ENCODE measurements at places on chromosomes 6 and 20.

- DNase-seq, result no peak
Observed at GRCh38 chr6:105036351-105036750, 79.4 kb downstream of the LIN28B start.

GRCh38 chr20:12036142-12036541 is 118.4 kb downstream of the BTBD3 start:
- DNase-seq, result no peak

- peak; percentile 67 for DNase-seq
Observed at GRCh38 chr6:29653452-29654038, 3.3 kb upstream of the MOG start.

DNA sequence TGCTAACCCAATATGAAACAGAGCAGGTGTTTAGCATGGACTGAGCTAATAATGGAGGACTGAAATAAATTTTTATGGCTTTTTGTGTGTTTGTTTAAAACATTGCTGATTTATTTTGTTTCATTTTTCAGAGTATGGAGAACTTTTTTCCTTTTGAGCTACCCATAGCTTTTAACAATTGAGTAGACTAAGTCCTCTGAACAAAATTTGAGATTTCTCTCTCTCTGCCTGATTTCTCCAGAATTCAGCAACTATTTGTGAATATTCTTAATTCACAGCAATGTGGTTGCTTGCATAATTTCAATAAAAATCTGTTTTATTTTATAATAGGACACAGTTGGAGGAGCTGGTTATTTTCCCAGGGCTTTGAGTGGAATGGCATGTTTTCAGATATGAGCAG is 103.7 kb downstream of the TPBG start:
- DNase-seq, result no peak

- no peak for DNase-seq
Observed at GRCh38 chr6:146767632-146768031, 168.9 kb downstream of the ADGB start.

GRCh38 chr6:155883741-155884140 is 428.1 kb upstream of the NOX3 start:
- DNase-seq, result peak; percentile 4

DNA sequence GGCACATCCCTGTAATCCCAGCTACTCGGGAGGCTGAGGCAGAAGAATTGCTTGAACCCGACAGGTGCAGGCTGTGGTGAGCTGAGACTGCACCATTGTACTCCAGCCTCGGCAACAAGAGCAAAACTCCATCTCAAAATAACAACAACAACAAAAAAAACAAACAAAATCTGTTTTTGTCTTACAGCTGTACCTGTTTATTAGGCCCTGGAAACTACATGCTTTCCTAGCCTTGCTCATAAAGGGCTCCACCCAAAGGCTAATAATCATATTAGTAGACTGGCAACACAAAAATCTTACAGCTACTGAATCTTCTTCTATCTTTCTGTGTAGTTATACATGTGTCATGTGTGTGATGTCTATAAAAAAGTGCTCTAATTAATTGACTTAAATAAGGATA is 503.9 kb upstream of the EYS start:
- DNase-seq, result no peak

GRCh38 chr6:111551521-111552231 is 54.0 kb downstream of the TRAF3IP2 start:
- DNase-seq, result no peak

DNA sequence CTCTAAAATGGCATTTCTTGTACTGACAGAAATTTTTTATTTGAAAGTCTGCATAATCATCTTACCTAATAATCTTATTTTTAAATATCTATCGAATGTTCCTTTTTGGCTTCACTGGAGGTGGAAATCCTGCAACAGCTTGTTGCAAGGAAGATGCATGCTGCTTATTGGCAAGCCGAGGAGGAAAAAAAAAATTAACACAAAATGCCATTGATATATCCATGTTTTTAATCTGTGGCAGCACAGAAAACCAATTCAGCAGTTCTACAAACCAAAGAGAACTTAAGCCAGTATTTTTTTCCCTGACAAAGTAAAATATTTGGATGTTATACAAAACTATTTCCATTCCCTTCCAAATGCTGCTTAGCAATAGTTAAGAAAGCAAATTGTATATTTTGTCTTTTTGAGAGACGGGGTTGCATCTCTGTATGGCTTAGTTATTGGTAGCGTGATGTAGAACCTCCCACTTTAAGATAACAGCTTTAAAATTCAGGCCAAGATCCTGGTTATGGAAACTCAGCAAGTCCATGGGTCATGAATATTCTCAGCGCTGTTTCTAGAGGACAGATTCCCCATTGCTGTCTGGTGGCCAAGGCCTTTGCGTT is 231.4 kb downstream of the TMEM242 start:
- no peak for DNase-seq

DNA sequence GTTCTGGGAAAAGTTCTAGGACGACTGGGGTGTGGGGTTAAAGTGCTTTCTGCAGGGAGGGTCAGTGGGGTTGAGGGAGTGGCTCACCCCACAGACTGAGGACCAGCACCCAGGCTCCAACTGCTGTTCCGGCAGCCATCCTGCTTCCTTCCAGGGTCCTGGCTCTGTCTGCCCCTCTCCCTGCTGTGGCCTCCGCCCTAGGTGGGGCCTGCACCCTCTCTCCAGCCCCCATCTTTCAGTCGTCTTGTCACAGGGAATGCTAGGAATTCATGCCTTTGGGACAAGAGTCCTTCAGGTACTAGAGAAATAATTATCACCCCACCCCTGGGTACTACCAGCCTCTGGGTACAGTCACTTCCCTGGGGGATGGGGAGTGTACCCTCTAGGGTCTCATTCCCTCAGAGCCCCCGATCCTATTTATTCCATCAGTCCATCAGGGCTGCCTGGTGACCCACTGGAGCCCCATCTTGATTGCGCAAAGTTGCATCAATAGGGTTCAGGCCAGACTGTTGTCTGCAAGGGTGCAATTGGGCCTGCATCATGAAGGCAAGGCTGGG is at the start of gene AGER:
Gene AGER (minus strand): TSS at position 170 of the 557 bp plus-strand sequence. CDS start 31 bp downstream, at position 139.
- DNase-seq, result no peak

- DNase-seq, result no peak
Observed at GRCh38 chr6:13474787-13475186, 12.6 kb downstream of the GFOD1 start.

DNA sequence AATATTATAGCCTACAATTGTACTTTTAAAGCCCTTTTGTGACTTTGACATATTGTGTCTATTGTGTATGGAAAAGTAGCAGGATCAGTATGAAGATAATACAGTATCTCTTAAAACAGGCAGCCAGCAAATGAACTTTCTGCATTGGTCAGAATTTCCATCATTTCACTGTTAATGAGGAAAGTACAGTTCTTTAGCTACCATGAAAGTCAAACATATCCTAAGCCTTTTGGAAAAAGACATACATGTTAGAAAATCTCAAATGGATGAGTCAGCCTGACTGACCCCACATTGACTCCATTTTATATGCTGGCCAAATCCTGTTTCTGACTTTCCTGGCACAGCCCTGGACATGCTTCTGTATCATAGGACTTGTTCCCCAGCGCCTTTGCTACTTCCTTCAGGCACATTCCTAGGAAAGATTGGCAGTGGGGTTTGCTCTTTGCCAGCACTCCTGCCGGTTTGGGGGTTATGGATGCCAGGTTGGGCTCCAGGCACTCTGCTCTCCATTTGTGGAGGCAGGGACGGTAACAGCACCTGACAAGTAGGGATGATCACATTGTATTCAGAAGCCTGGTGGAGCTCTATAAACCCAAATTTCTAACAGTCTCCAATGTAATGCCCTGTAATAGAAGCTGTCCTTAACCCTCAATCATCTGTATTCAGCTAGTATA is 43.7 kb downstream of the TOP1 start:
- peak; percentile 79 for DNase-seq

GRCh38 chr6:3786141-3786540 is 34.6 kb upstream of the PXDC1 start:
- no peak for DNase-seq

- DNase-seq, result no peak
Observed at GRCh38 chr6:108763931-108764579, 84.2 kb upstream of the ARMC2 start.

DNA sequence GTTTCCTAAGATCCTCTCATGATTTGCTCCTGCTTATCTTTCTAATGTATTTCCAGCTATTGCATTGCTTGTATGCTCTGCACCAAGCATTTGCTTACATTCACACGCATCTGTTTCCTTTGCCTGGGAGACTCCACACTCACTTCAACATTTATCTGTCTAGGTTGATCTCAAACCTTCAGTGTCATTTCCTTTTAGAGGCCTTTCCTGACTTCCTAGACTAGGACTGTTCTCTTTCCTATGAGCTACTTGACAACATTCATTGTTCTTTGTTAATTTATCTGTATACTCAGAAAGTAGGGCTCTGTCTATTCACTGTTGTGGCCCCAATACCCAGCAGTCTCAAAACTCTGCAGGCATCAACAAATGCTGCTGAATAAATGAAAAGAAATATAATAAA is 84.4 kb downstream of the WASF1 start:
- DNase-seq, result no peak

GRCh38 chr20:3930265-3931206 is 41.3 kb downstream of the PANK2 start:
- no peak for DNase-seq

GRCh38 chr6:75183099-75183541 is 22.7 kb downstream of the COL12A1 start:
- peak; percentile 65 for DNase-seq

DNA sequence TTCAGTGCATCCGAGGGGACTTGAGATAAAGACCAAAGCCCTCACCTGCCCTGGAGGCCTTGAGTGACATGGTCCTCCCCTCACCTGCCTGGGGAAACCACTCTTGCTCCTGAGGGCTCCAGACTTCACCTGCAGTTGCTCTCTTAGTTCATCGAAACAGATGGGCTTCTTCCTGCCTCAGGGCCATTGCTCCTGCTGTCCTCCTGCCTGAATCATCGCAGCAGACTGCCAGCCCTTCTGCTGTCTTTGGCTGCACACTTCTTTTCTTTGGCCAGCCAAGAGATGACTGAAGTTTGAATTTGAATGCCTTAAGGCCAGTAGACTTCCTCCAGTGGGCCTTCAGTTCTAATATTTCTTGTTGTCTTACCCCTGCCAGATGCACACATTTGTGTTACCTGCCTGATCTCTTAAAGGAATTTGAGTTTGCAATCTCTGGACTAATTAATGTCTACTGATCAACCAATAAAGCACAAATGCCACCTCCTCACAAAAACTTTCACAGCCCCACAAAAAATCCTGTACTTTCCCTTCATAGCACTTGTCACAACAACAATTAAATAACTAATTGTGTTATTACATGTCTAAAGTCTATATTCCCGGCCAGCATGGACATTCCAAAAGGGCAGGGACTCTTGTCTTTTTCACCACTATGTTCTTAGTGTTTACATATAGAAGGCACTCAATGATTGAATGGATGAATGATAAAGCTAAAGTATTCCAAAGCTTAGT is 56.7 kb upstream of the SGK1 start:
- DNase-seq, result no peak

DNA sequence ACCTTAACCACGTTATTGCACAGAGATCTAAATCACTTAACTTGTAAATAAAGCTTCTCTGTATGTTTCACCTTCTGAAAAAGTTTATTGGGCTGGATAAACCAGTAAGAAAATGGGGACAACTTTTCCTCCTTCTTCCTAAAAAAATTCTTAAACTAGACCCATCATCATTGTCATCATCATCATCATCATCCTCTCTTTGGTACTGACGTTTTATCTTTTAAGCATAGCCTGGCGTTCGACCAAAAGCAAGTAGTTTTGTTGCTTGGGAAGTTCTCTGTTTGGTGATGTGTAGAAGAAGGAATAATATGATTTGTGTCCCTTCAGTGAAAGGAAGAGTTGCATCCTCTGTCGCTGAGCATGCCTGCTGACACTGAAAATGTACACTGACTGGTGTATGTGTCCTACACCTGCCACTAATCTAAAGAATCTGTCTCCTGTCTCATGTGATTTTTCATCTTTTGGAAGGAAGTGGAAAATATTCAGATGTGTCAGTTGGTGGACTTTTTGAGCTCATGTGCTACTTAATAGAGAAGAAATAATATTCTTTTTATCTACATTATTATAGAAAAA is 2.5 kb downstream of the CLVS2 start:
- no peak for DNase-seq

DNA sequence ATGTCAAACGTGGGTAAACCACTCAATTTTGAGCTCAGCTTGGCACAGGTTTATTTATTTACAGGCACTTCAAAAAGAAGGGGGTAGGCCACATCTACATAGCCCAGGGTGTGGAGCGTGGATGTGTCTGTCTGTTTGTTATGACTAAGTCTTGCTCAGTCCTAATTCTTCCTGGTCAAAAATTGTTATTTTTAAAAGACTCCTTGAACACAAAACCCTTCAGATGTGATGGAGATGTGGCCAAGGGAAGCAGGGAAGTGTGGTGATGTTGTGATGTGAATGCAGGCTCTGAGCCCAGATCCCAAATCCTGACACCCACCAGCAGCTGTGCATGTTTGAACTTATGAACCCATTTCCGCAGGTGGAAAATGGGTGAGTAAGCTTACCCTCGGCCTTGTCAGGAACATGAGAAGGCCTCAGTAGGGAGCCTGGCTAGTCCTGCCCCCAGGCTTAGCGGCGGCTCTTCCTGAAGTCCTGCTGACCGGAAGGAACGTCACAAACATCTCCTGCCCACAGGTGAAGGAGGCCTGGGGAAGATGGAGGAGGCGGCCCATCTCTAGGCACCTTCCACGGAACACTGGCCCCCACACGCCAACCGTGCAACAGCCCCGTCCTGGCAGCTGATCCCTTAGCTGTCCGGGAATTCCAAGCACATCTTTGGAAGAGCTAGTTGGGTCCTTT is 119.7 kb downstream of the MYLK4 start:
- no peak for DNase-seq

- DNase-seq, result no peak
Observed at GRCh38 chr6:137395316-137395715, 98.9 kb downstream of the OLIG3 start.

- no peak for DNase-seq
Observed at GRCh38 chr6:158906926-158907325, 87.8 kb upstream of the EZR start.

DNA sequence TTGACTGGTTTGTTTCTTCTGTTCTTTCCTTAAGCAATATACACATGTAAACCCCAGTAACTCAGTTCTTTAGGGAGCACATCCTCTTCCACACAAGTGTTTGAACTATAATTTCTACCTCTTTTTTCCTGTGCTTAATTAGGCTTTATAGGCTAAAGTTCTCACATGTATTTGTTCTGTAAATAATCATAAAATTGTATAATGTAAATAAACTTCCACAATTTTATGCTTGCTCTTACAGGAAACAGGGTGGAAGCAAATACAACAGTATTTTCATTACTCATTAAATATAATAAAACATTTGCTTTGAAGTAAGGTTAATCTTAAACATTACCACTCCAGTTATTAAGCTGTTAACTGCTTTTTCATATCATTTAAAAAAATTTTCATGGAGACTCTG is 26.9 kb downstream of the GPRC6A start:
- DNase-seq, result no peak

All from AG08395 (cell line).